ENCODE measurements at places on chromosomes 4 and X.
A peak's percentile ranks its signal among the peaks of the same experiment; 100 is the strongest.

DNA sequence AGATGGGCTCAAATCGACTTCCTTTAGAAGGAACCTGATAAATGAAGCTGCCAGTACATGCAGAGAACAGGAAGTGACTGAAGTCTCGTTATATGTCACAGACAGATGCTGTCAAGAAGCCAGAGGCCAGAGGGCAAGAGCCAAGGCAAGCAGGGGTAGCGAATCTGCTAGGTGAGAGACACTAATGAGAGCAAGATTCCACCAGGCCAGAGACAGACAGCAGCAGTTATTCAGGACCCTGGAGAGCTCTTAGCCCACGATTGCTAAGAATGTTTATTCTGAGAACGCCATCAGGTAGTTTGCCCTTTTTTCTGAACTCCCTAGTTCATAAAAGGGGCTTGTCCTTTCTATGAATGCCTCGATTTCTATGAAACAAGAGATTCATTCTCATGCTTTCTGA, 73.7 kb downstream of the BEND2 start:
- DNase-seq, result no peak

GRCh38 chr4:108287834-108288413, 119.2 kb upstream of the LEF1 start:
- DNase-seq, result no peak

DNA sequence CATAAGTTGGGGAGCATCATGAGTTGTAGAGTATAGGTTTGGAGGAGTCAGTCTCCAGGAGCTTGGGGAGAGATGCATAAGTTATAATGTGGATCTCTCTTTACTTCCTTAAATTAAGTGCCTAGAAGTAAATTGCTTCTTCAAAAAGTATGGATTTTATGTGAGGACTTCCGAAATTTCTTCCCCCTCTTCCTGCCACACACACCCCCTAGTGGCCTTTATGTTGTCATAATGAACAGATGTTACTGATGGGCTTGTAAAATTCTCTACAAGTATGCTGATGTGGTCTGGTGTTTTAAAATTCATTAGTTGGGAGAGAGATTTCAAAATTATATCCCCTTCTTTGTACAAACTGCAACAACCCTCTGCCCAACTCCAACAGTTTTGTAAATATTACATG, 2.3 kb upstream of the METTL14 start:
- no peak for DNase-seq

- no peak for DNase-seq
Observed at GRCh38 chr4:159209249-159209648, 106.4 kb downstream of the RAPGEF2 start.

DNA sequence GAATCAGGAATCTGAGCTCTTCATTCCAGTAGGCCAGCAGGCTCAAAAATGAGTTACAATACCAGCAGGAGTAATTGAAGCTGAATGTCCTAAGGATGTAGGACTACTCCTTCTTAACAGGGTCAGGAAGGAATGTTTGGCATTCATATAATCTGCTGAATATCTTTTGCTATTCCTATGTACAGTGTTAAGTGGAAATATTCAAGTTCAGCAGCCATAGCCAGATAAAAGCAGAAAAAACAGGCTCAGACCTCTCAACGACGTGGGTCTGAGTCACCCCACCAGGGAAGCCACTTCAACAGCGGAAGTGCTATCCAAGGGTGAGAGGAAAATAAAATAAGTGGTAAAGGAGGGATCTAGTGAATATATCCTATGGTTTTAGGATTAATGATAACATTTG, 577.0 kb downstream of the SPOCK3 start:
- no peak for DNase-seq

- DNase-seq, result no peak
Observed at GRCh38 chrX:55033429-55033828, 2.7 kb upstream of the ALAS2 start.

- DNase-seq, result no peak
Observed at GRCh38 chr4:20253283-20253734, 1.6 kb downstream of the SLIT2 start.

- DNase-seq, result no peak
Observed at GRCh38 chr4:98204236-98204553, 57.0 kb upstream of the RAP1GDS1 start.

- DNase-seq, result no peak
Observed at GRCh38 chr4:26525136-26525770, 35.0 kb upstream of the CCKAR start.

- no peak for DNase-seq
Observed at GRCh38 chrX:110536816-110537215, 178.2 kb downstream of the RTL9 start.

DNA sequence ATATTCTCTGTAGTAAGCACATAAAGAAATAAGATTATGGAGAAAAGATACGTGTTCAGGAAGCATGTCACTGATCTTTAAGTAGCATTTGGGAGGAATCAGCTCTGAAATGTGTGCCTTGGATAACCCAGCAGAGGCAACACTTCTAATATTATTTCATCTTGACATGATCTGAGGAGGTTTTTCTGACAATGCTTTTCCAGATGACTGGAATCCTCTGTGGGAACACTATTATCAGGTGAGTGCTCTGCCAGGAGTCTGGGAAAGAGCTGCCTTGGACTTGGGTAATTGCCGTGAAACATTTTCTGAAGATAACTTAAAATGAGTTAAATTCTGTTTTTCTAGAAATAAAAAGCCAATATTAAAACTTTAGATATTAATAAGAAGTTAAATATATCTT, 78.2 kb upstream of the QRFPR start:
- no peak for DNase-seq

- no peak for DNase-seq
Observed at GRCh38 chrX:137930533-137930932, 364.6 kb downstream of the ZIC3 start.

GRCh38 chrX:69162361-69162865, 2.8 kb downstream of the PJA1 start:
- DNase-seq, result no peak

GRCh38 chr4:184831153-184831552, 5.4 kb upstream of the ACSL1 start:
- DNase-seq, result no peak

GRCh38 chrX:39859991-39860861, 237.5 kb downstream of the BCOR start:
- DNase-seq, result peak; percentile 42

DNA sequence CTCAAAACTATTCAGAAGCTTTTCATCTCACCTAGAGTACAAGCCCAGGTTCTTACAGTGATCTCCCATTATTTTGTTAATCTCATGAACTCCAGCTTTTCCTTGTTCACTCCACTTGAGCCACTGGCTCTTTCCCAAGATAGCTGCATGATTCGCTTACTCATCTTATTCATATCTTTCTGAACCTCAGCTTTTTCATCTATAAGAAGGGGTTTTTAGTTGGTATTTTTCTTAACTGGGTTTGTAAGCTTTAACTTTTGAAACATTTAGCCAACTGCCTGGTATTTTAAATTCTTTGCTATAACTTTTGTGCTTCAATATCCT, 24.0 kb downstream of the GIMD1 start:
- no peak for DNase-seq
